ENCODE measurements at places on chromosomes 6 and 20.

- H3K27ac ChIP-seq = peak overlapping the region; percentile 86
- peak; percentile 99 for DNase-seq
- H3K4me1 ChIP-seq = no peaks in the 10 kb centered on the region
These were observed 3.1 kb upstream of the GCLC start for GRCh38 chr6:53547811-53548496.

- H3K4me3 ChIP-seq = no peak overlapping the region
- no peak for DNase-seq
- H3K36me3 ChIP-seq = no peaks in the 10 kb centered on the region
These were observed 41.7 kb upstream of the IL17A start for GRCh38 chr6:52144196-52145076.

DNA sequence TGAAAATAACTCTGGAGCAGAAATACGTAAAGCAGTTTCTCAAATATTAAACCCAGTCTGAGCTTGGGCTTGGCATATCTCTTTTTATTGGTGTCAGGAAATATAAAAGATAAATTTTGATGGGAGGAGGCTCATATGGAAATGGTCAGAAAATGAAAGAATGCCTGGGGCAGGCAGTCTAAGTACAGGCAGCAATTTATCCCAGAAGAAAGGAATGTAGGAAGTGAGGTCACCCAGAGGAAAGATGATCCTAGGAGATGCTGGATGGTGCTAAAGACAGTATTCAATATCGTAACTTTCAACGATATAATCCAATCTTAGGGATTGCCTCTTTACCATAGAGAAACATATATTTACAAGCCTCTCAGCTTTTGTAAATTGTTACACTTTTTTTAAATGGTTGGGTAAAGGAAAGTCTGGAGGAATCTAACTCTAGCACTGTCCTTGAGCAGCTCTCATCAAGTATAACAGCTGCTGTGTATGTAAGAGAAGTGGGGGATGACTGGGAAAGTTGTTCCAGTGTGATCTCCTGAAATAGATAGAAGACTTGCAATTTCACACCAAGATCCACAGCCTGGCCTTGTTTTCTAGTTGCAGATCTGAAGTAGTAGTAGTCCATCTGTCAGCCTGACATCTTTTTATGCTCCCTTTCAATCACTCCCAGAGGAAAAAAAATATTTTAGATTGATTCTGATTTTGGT lies 256.9 kb upstream of the SASH1 start:
- H3K4me1 ChIP-seq = no peaks in the 10 kb centered on the region
- H3K4me3 ChIP-seq = no peak overlapping the region
- no peak overlapping the region for H3K27ac ChIP-seq
- no peaks in the 10 kb centered on the region for H3K27me3 ChIP-seq
- DNase-seq = no peak

GRCh38 chr6:159117046-159117445 lies 52.2 kb upstream of the FNDC1 start:
- no peaks in the 10 kb centered on the region for H3K27me3 ChIP-seq
- no peaks in the 10 kb centered on the region for H3K36me3 ChIP-seq
- H3K4me3 ChIP-seq = no peak overlapping the region
- no peak overlapping the region for H3K27ac ChIP-seq
- no peaks in the 10 kb centered on the region for H3K4me1 ChIP-seq
- no peak for DNase-seq

DNA sequence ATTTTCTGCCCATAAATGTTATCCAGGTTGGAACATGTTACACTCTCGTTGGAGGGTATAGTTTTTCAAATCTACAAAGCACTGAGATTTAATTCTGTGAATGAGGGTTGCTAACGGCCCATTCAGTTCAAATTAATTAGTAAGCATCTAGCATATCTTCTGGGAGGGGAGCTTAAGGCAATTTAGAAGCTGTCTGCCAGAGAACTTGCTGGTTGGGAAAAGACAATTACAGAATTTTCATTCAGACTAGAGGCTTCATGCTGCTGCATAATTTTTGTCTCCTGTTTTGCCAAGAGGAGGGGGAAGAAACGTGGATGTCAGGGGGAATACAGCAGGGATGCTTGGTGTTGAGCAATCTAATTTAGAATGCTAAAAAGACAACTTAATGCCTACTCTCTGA lies 268.3 kb upstream of the FAM83B start:
- H3K27me3 ChIP-seq = no peaks in the 10 kb centered on the region
- H3K4me3 ChIP-seq = no peak overlapping the region
- H3K4me1 ChIP-seq = no peaks in the 10 kb centered on the region

GRCh38 chr6:166555086-166555485 lies 31.4 kb downstream of the RAMACL start:
- no peak overlapping the region for H3K4me3 ChIP-seq
- H3K27ac ChIP-seq = no peak overlapping the region
- no peaks in the 10 kb centered on the region for H3K4me1 ChIP-seq
- no peaks in the 10 kb centered on the region for H3K36me3 ChIP-seq

- H3K27me3 ChIP-seq = peaks cover 1% of the 10 kb centered on the region
- no peaks in the 10 kb centered on the region for H3K4me1 ChIP-seq
- no peak for DNase-seq
- H3K36me3 ChIP-seq = no peaks in the 10 kb centered on the region
- no peak overlapping the region for H3K4me3 ChIP-seq
- H3K27ac ChIP-seq = no peak overlapping the region
These were observed 618.7 kb downstream of the PKHD1 start for GRCh38 chr6:51468704-51469103.

- DNase-seq = no peak
- H3K27me3 ChIP-seq = no peaks in the 10 kb centered on the region
- H3K36me3 ChIP-seq = no peaks in the 10 kb centered on the region
- H3K4me1 ChIP-seq = no peaks in the 10 kb centered on the region
- H3K27ac ChIP-seq = no peak within 1 kb of the TSS
- H3K4me3 ChIP-seq = no peak within 1 kb of the TSS
These were observed at the start of gene NHSL1 for GRCh38 chr6:138499303-138500018. Gene NHSL1, minus strand, starts transcription at chr6:138499494. Its CDS starts 204 bp downstream, at chr6:138499290.

DNA sequence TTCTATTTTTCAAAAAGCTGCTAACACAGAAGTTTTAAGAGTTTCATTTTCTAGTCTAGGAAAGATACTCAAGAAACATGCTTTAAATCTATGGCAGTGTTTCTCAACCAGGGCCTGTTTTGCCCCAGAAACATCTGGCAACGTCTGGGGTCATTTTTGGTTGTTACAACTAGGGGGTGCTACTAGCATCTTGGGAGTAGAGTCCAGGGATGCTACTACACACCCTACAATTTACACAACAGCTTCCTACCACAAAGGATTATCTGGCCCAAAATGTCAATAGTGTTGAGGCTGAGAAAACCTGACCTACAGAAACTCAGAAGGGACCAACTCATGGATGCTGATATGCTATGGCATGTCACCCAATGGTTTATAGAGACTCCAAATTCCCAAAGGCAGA lies 24.4 kb downstream of the SERAC1 start:
- no peaks in the 10 kb centered on the region for H3K27me3 ChIP-seq
- no peaks in the 10 kb centered on the region for H3K36me3 ChIP-seq
- H3K4me3 ChIP-seq = no peak overlapping the region
- no peaks in the 10 kb centered on the region for H3K4me1 ChIP-seq

- H3K4me3 ChIP-seq = no peak overlapping the region
- DNase-seq = no peak
- no peaks in the 10 kb centered on the region for H3K36me3 ChIP-seq
- no peaks in the 10 kb centered on the region for H3K4me1 ChIP-seq
These were observed 23.3 kb downstream of the ADGRG6 start for GRCh38 chr6:142325111-142325510.

- no peak for DNase-seq
- H3K36me3 ChIP-seq = no peaks in the 10 kb centered on the region
- H3K4me3 ChIP-seq = peak overlapping the region; percentile 8
- no peaks in the 10 kb centered on the region for H3K27me3 ChIP-seq
- no peaks in the 10 kb centered on the region for H3K4me1 ChIP-seq
These were observed 706 bp upstream of the NANP start for GRCh38 chr20:25624500-25624939.

DNA sequence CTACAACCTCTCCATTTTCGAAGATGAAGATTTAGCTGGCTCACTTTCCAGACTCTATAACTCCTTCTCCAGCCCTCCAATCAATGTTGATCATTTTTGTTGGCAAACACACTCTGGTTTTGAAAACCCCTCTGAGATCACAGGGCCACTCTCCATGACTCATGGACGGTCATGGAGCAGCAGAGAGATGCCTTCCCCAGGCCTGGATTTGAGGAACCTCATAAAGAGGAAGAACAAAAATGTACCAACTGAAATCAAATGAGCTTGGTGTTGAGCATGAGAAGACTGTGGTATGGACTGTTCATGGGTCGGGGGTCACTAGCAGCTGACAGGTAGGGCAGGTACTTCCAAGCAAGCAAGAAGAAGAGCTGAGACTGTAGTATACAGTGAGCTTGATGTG lies 112.8 kb upstream of the INSM1 start:
- H3K4me3 ChIP-seq = no peak overlapping the region
- no peaks in the 10 kb centered on the region for H3K36me3 ChIP-seq
- H3K27me3 ChIP-seq = no peaks in the 10 kb centered on the region
- no peak overlapping the region for H3K27ac ChIP-seq
- DNase-seq = no peak
- no peaks in the 10 kb centered on the region for H3K4me1 ChIP-seq
